ENCODE measurements at places on chromosomes 6 and 20.

DNA sequence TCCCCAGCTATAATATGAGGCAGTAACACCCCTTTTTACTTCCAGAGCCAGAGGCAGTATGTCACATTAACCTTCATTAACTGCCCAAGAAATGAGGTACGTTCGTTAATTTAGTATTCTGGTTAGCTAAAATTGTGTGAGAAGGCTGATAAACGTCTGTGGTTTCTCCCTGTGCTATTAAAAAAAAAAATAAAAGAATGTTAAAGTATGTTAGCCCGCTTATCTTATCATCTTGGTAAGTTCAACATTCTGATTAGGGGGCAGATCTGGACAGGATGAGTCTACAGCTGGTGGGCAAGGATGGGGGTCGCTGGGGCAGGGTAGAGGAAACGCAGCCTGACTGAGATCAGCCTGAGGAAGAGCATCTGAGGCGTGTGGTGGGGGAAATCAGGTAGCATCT lies 154.0 kb downstream of the PRL start:
- DNase-seq = peak; percentile 42

DNA sequence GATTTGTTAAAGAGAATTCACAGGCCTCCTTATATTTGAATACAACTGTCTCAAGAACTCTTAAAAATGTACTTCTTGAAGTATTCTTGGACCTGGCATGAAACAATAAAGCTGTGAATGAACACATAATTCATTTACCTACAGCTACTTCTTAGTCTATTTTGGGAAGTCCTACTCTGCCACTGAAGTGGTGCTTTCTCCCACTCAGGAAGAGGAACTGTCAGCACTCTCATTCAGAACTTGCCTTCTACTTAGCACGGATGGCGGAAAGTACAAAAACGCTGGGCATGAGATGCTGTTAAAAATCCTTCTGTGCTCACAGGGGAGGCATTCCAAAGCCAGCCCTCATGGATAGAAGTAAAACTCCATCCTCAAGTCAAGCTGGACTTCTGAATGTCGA lies 144.8 kb upstream of the LAMP5 start:
- no peak for DNase-seq

DNA sequence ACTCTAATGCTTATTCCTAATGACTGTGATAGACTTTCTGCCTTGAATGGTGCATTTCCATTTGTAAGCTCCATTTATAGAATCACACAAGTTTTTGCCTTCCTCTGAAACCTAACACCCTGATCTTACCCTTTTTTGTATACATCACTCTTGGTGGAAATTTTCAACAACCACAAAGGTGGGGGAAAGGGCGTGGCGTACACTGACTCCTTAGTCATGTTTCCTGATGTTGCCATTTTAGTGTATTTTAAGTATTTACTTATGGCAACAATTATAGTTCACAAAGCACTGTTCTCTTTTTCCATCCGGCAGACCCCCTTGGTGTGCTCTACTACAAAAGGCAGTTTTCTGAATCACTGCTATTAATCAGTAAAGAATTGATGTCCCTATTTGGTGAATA lies 92.0 kb downstream of the ATXN1 start:
- DNase-seq = no peak

DNA sequence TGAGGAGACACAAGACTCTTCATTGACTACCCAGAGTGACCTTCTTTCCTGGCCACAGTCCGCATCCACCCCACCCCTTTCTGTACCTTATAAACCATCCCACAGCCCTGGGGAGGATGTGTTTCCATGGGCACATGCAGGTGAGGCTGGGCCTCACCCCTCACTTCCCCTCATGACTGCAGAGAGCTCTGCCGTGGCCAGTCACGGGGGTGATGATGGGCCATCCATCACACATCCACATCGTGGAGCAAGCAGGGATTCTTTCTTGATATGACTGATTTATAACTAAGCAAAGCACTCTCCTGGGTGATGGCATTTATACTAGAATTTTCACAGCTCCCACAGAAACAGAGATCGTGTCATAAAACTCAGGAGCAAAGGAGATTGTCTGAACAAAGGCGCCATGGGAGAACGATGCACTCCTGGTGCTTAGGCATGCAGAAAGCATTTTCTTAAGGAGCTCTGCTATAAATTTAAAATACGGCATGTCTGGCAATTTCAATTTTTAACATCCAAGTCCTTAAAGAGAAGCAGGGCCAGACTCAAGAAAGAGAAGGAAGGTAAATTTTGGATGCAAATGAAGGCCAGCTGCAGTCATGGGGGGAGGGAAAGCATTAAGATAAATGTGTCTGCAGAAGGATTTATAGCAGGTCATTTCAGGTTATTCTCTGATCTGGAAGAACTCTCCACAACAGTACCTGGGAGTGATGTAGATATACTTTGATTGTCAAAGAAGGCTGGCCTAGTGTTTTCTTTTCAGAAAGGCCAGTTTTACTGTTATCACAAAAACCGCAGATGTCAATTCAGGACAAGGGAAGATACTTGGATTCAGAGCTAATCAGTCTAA lies 777.0 kb downstream of the C6orf118 start:
- no peak for DNase-seq

- DNase-seq = no peak
Observed at GRCh38 chr6:157246771-157247484, 76.4 kb downstream of the TMEM242 start.

DNA sequence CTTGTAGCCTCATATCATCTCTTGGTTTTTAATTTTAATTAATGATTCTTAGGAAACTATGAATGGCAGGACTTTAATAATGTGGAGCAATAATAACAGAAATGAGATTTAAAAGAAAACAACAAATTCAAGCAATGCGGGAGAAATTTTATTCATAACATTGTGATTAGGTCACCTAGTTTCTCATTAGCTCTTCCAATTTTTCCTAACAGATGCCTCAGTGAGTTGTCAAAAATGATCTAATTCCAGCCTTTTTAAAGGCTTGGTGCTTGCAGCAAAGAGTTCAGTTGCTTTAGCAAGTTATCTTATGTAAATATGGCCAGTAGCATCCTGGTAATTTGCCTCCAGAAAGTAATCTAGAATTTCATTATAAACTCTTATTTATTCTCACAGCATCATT lies 20.4 kb downstream of the PDE7B start:
- no peak for DNase-seq

- DNase-seq = no peak
Observed at GRCh38 chr6:91088976-91089375, 502.1 kb upstream of the MAP3K7 start.

DNA sequence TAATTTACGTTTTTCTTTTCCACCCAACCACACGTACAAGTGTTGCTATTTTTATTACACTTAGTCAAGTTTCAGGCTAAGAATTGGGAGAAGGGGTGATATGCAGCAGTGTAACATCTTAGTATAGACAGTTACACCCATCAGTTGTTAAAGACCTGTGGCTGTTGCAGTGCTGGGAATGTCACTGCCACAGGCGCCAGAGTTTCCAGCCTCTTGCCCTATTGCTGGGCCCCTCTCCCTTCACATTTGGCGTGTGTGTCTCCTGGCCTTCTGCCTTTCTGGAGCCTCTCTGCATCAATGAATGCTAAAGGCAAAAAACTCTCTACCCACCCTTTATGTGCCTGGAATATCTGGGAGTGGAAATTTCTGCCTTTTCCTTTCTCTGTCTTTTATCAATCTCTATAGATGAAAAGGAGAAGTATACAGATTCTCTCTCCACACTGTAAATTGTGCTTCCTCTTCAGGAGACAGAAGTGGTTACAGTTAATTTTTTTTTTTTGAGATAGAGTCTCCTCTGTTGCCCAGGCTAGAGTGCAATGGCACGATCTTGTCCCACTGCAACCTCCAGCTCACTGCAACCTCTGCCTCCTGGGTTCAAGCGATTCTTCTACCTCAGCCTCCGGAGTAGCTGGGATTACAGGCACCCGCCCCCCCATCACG lies 73.0 kb downstream of the TIAM2 start:
- no peak for DNase-seq

DNA sequence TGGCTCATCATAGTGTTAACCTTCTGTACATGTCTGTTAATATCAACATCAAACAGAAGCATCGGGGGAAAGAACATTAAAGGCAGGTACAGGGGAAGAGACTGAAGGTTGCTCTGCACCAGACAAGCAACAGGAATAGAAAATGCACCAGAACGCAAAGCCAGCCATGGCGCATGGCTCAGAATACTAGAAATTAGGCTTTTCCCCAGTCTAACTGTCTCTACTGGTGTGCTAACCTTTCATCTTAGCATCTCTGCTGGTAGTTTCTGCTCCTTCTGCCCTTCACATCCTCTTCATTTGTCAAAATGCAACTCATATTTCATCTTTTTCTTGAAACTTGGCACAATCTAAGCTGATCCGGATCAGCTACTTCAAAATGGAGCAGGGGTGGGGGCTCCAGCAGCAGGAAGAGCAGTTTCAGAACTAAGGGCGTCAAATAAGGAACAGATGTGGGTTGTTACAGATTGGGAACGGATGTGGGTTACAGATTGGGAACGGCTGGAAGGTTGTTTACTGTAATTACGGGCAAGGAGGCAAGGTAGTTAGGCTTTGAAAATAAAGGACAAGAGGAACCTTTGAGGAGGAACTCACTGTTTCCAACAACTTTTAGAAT lies 13.1 kb upstream of the RNASET2 start:
- DNase-seq = peak; percentile 67

DNA sequence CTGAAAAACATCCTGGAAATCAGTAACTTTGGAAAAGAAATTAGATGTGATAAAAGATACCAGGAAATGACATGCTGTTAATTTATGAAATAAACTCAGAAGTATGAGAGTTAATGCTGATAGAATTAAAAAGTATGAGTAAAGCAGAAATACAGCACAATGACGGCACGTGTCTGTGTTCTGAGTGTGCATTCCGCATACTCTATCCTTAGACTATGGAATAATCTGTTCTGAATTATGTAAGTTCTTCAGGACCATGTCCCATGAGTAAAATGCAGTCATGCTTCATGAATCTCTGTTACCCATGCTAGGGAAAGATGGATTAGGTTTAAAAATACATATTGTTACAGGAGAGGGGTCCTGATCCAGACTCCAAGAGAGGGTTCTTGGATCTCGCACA lies 21.7 kb downstream of the HECA start:
- DNase-seq = no peak

GRCh38 chr6:106084106-106084988 lies 1.8 kb upstream of the PRDM1 start:
- DNase-seq = no peak

DNA sequence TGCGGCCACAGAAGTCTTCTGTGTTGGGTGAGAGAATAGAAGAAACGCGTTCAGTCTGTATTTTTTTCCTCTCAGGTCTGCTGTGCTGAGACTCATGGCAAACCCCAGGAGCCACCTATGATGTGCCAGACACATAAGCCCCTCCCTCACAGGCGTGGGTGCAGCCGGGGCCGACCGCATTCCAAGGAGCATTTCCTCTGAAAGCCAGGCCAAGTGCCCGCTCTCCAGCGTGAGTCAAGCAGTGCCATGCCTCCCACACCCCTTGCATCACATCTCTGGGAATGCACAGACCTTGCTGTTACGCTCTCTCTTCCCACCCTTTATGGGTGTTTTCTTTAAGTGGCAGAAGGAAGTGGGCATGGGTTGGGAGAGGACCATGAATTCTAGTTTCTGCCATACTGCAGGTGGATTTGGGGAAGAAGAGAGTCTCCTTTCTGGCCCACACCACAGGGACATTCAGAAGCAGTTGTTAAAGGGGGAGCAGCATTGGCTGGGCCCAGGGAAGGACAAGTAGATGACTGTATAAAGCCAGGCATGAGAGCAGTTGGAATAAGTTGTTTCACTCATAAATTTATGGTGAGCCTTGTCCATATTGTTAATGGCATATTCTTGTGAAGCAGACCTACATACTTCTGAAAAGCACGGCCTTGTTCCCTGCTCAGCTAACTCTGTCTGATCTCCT lies 37.1 kb upstream of the TFAP2A start:
- DNase-seq = no peak

DNA sequence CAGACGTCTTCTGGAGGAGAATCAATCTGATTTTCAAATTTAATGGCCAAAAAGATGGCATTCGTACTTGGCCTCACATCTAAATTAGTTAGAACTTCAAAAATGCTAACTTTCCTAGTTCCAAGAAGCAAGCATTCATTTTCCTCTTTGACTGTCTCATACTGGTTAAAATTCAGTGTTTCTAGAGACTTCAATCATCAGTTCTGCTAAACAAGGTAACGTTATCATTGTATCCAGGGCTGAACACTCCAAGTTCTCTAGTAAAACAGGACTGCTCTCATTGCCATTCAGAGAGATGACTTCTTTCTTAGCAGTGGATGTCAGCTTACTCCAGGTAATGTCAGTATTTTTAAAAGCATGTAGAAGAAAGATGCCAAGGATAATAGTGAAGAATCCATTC lies 34.6 kb upstream of the ENTPD6 start:
- DNase-seq = no peak

- DNase-seq = no peak
Observed at GRCh38 chr20:40899344-40899743, 129.3 kb upstream of the TOP1 start.

GRCh38 chr6:154956771-154957522 lies 38.2 kb upstream of the TIAM2 start:
- DNase-seq = no peak

DNA sequence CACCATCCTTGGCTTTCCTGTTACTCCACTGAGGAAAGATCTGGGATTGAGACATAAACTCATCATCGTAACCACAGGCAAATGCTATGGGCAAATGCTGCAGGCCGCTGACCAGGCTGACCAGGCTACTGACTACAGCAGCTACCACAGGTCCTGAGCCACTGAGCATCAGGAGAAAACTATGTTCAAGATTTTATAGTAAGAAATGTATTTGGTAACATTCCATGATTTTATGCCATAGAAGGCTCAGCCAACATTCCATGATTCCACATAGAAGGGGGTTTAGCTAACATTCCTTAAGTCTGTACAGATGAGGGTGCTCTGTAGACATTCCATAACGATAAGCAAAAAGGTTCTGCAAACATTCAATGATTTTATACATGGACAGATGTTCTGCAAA lies 16.1 kb upstream of the B4GALT5 start:
- DNase-seq = no peak

- no peak for DNase-seq
Observed at GRCh38 chr6:40353967-40354452, 233.2 kb downstream of the LRFN2 start.

GRCh38 chr6:80489911-80490635 lies 383.6 kb downstream of the BCKDHB start:
- no peak for DNase-seq

DNA sequence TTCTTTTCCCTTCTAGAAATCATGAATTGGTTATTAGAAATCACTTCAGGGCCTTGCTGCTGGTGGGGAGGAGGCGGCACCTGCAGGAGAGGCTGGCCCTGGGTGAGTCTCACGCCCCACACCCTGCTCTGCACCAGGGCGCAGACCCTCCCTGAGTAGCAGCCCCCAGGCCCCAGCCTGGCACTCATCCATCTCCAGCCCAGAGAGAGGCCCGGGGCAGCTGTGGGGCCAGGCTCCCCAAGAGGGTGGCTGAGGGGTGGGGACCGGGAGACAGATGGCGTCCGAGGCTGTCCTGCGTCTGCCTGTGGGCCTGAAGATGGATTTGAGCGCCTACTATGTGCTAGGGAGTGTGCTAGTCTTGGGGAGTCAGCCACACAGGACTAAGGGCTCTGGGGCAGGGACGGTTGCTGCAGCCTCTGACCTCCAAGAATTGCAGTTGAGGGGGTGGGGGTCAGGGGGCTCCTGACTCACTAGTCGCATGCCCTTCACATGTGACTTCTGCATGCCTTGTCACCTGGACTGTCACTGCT lies 59.6 kb upstream of the GATA5 start:
- no peak for DNase-seq
